HFF-Myc (cell line): ENCODE measurements at places on chromosomes 7 and 10.

DNA sequence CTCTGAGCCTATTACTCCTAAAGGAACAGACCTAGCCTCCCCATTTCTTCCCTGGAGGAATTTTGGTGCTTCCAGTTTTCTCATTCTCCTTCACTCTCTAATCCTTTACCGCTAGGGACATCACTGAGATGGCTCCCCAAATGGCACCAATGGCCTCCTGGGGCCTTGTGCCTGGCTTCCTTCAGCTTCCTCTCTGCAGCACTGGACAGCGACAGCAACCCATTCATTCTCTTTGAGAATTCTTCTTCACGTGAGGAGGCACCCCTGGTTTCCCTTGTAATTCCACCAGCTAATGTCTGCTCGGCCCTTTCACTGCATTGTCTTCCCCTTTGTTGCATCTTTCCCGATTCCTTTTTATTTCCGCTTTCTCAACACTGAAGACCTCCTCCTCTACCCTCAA is 24.6 kb upstream of the KDM7A start:
- DNase-seq, result no peak

DNA sequence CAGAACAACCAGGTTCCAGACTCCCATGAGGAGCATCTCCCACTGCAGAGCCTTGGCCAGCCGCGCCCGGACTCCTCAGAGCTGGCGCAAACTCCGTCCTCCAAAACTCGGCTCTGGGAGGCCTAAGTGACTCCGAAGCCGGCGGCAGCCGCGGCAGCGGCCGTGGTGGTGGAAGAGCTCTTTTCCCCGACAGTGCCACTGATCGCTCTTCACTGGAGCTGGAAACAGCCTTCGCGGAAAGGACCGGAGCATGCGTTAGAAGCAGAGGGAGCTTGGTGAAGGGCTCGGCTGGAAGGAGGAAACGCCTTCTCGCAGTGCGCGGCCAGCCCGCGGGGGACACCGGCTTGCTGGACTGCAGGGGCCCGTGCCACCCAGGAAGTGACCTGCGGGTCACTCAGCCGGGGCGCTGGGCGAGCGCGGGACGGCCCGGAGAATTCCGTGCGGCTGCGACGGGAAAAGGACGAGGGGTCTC is 5.0 kb upstream of the HOXA13 start:
- no peak for DNase-seq

DNA sequence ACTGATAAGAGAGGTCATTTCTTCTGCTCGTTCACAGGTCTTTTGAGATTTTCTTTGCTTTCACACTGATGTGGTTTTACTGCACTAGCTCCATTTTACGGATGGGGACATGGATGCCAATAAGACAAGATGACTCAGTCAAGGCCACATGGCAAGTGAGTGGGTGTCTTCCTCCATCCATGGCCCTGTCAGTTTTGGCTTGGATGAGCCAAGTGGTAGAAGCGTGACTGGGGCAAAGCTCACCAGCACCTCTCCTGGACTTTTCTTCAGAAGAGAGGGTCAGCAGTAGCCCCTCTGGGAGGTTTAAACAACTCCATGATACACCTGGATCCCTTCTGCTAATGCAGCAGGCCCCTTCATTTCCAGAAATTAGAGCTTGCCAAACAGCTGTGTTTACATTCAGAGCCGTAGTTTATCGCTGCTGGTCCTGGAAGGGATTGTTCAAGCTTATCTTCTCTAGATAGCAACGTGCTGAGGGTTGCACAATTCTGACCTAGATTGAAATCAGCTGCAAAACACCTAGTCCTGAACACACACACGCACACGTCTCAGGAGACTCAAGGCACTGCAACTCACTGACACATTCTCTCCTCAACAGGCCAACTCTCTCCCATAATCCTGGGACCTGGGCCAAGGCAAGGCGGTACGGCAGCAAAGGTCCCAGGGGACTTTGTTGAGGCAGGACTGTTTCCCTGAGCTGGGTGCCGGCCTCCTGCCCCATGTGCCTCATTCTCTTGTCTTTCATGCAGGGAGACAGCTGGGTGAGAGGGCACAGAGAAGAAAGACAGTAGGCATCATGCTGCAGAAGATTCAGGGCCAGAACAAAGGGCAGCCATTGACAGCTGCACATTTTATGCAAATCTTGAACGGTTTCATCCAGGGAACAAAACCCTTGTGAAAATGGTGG is 14.2 kb upstream of the PDCD4 start:
- DNase-seq, result no peak

GRCh38 chr7:135275971-135276580 is 42.4 kb downstream of the STRA8 start:
- no peak for DNase-seq

- peak; percentile 42 for DNase-seq
These were observed 26.4 kb upstream of the SRGN start for GRCh38 chr10:69061305-69062161.
